ENCODE measurements at places on chromosomes 2 and 18.

- DNase-seq = no peak
Observed at GRCh38 chr2:230672836-230673235, 39.8 kb upstream of the CAB39 start.

DNA sequence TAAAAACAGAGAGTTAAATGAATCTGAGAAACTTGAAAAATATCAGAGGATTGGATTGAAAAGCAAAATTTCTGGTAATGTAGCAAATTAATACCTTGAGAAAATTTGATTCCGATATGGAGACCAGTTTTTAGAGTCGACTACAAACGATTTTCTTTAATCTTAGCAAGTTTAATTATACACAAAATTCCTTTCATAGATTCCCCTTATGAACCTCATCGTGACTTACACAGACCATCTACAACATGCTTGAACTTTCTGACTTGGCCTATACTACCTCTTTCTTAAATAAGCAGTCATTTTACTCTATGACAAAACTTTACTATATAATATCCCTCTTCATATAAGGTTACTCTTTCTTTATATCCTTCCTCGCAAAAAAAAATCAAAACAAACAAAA is 769.6 kb upstream of the CRIM1 start:
- DNase-seq = no peak

DNA sequence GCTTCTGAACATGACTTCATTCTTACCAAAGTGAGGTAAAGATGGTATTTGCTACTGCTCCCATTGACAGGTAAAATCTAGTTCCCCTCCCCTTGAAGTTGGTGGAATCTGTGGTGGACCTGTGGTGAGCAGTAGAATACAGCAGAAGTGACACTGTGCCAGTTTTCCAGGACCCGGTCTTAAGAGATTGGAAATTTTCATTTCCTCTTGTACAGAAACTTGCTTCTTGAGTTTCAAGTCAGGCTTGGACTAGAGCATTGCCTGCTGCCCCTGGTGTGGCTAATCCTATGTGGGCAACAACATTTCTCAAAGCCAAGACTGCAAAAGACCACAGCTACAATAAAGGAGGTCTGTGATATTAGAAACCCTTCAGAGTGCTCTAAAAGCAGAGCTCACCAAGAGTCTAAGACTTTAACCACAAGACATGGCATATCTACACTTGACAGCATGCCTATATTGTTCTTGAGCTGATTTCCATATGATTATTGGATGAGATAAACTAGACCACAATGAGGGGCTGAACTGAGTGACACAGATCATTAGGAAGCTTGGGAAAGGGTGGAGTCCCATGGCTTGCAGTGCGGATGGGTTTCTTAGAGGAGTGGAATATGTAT is 458.1 kb downstream of the BCL11A start:
- DNase-seq = peak; percentile 45

DNA sequence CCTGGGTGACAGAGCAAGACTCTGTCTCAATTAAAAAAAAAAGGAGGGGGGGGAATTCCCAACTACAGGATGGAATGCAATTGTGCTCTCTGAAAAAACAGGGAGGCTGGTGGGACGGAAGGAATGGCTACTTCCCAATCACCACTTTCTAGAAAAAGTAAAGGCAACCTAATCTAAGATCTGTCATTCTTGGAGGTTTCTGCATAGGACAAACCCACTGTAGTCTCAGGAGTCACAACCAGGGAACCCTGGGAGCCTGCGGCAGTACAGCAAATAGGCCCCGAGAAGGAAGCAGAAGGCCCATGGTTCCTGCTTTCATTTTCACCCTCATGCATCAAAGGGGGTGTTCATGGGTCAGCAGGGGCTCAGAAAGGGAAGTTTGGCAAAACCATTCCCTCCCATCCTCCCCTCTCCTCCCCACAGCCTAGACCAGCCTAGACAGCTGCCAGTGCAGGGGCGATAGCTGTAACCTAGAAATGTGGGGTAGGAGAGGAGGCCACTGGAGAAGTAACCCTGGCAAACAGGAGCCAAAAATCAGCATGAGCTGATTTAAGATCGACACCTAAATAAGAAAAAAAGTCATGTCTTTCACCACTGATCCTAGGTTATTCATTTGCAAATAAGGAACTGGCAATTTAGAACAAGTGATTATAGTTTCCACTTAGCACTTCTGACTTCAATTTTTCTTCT is 48.0 kb downstream of the TRABD2A start:
- no peak for DNase-seq

DNA sequence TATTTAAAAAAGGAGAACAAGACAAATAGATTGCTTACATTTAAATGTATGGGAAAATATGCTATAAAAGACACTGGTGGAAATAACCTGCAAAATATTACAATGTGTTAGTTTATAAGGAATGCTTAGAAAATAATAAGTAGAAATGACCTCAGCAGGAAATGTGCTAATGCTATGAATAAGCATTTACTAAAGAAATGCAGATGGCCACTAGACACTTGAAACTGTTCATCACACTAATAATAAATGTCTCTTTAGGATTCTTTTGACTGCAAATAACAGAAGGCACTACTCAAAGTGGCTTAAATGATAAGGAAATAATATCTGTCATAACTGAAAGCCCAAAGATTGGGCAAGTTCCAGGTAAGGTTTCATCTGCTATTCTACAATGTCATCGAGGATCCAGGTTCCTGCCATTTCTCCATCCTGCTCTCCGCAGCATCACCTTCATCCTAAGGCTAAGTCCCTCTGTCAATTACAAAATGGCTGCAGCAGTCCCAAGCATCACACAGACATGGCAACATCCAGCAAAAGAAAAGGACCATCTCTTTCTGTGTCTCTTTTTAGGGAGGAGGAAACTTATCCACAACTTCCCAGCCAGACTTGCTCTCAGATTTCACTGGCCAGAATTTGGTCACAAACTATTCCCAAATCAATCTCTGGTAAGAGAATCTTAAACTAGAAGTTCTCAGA is 21.9 kb downstream of the METTL8 start:
- DNase-seq = no peak

DNA sequence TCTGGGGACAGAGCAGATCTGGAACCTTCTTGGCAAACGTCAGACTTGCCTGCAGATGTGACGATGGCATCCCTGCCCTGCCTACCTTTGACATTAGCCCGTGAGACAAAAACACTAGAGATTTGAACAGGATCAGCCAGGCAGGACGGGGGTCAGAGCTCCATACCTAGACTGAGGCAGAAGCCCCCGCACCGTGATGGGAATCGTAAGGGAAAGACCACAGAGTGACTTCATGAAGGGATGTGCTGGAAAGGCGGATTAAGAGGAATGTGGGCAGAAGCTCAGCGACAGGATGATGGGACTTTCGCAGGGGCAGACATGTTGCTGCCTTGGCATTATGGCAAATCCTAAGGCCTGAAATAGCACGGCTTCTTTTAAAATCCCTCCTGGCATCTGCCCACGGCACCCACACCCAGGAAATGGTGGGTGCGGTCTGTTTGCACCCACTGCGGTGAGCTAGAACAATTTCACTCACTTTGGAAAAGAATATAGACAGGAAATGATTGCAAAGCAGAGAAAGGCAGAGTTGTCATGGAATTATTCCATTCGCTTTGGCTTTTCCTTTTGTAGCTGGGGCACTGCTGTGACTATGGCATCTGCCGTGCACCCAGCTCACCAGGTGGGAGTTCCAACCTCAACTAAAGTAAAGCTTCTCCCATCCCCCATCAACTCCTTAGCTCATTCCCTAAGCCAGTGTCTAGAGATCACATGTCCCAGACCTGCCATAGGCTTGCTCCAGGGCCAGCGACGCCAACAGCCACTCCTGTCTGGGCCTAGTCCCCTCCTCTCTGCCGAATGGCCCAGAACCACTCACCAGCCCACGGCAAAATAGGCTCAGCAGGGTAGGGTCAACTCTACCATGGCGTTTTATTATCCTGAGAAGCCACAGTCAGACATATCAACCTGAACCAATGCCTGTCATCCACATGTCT is 112.7 kb upstream of the NPAS2 start:
- no peak for DNase-seq

- peak; percentile 52 for DNase-seq
Observed at GRCh38 chr2:176001281-176001915, 669 bp downstream of the LNPK start.

GRCh38 chr2:46290078-46290477 is 7.1 kb upstream of the EPAS1 start:
- DNase-seq = no peak

- no peak for DNase-seq
Observed at GRCh38 chr2:235757212-235757611, 263.4 kb downstream of the AGAP1 start.

GRCh38 chr18:4130734-4131719 is 324.1 kb downstream of the DLGAP1 start:
- no peak for DNase-seq

DNA sequence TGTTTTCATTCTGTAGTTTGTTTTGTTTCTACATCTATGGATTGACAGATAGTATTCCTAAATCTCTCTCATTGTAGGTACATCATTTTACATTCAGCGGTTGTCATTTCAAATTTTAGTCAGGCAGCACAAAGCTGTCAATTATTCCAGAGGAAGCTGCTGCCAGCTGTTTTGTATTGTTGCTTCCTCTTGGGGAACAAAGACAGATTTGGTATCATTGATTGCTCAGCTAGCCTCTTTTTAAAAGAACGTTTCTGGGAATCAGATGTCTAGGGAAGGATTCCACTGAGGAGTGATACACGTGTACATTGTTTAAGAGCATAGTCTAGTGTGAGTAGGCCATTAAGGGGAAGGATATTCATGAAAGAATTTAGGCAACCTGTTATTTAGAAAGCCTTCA is 145.8 kb downstream of the AGPS start:
- DNase-seq = no peak

DNA sequence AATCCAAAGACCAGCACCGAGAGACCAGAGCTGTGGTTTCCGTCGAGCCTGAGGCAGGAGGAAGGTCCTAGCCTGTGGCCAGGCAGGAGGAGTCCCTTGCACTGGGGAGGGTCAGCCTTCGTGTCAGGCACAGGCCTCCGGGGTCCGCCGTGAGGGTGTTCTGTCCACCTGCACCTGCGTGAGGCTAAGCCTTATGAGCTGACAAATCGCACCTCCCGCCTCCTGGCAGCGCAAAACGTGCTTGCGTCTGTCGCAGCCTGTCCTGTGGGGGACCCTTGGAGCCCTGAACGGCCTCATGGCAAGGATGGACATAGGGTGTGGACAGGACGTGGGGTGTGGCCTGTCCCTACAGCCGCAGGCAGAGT is 73.3 kb downstream of the KCNG2 start:
- no peak for DNase-seq

DNA sequence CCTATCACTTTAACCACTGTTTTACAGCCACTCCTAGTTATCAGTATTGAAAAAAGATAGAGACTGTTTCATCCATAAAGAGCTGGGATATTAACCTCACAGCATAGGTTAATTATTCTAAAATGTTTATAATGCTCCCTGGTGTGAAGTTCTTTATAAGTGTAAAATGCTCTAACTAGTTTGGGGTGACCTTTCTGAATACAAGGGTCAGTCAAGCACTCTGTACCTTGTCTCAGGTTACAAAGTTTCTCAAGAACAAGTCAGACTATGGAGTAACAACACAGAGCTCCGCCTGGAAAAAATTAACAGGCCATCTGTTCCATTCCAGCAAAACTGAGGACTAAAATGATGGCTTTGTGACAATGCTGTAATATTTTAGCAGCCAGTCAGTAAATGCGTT is 107.4 kb downstream of the NOL4 start:
- DNase-seq = no peak

DNA sequence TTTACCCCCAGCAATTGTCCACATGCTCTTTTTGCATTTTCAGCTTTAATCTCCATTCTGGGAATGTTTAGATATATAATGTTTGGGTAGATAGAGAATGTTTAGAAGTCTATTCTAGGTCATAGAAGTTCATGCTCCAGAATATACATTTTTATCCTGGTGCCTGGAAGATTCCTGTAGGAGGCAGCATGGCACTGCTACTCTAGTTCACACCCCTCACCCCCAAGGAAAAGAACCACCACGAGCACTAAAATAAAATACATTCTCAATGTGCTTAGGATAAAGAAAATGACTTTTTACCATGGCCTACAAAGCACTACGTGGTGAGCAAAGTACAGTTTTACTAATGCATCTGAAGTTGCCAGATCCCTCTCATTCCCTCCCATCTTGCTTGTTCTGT is 53.8 kb downstream of the MYO1B start:
- no peak for DNase-seq

DNA sequence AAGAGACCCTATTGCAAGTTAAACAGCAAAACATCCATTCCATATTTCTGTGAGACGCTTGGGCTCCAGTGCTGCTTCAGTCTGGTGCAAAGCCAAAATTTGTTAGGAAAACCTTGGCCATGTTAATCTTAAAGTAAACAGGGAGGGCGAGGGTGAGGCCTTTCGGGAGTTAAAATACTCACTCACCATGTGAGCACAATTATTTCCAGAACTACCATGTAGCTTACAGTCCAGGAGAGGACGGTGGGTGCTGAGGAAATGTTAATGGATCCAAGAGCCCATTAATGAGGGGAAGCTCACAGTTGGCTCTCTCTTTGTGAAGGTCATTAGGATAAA is 286.4 kb downstream of the SLC8A1 start:
- DNase-seq = no peak

- no peak for DNase-seq
Observed at GRCh38 chr2:39696838-39697237, 31.1 kb downstream of the TMEM178A start.

- peak; percentile 34 for DNase-seq
Observed at GRCh38 chr18:31819106-31819924, 58.6 kb upstream of the SLC25A52 start.

GRCh38 chr2:235746257-235746934 is 252.6 kb downstream of the AGAP1 start:
- peak; percentile 55 for DNase-seq

DNA sequence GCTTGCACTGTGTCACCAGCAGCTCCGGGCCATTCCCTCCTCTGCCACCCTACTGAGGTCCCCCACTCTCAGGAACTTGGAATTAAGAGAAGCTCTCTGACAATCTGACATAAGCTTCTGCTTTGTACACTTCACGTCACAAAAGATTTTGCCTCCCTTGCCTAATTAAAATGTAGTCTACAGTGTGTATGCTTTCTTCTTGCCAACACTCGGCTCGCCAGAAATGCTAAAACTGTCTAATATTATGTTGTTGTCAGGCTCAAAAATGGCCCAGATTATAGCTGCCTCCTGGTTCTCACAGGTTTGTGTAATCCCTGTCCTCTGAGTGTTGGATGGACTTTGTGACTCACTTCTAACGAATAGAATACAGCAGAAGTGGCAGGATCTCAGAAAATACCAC is 474.7 kb downstream of the MBD2 start:
- no peak for DNase-seq

- no peak for DNase-seq
Observed at GRCh38 chr2:45257820-45258219, 248.6 kb upstream of the SIX2 start.

- no peak for DNase-seq
Observed at GRCh38 chr2:150570712-150571111, 83.2 kb upstream of the RND3 start.

GRCh38 chr18:37783771-37784170 is 218.2 kb upstream of the CELF4 start:
- no peak for DNase-seq

- DNase-seq = no peak
Observed at GRCh38 chr2:10810202-10811161, 2.1 kb downstream of the PDIA6 start.

DNA sequence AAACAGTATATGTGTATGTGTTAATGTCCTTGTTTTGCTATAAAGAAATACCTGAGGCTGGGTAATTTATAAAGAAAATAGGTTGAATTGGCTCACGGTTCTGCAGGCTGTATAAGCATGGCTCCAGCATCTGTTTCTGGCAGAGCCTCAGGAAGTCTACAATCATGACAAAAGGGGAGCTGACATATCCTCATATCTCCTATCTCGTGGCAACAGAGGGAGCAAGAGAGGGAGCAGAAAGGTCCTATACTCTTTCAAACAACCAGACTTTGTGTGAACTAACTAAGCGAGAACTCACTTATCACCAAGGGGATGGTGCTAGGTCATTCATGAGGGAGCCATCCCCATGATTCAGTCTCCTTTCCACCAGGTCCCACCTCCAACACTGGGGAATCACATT is 13.0 kb downstream of the CALCRL start:
- DNase-seq = no peak

All from KG1 (cell line).